T-helper 17 cell (primary cell): ENCODE measurements at places on chromosomes 16 and 17. TPM values are rescaled to one million over a fixed set of nuclear protein-coding genes. Genes with fewer than 3 reads are reported as not detected.

DNA sequence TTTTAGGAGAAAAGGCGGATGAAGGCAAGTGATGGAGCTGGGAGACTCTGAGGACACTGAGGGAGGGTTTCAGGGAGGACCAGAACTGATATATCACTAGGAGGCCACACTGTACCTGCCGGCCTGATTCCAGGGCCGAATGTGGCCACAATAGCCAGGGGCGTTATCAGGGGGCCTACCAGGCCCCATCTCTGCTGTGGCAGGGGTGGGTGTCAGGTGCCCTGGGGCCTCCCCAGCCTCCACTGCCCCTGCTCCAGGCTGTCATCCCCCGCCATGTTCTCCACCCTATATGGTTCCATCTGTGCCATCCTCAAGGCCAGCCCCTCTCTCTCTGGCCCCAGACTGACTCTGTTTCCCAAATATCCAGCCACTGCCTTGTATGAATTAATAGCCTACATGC, 246.5 kb downstream of the GSG1L start:
- no peak overlapping the region for H3K27ac ChIP-seq
- DNase-seq = no peak
- H3K36me3 ChIP-seq = no peaks in the 10 kb centered on the region
- peaks cover 8% of the 10 kb centered on the region for H3K4me1 ChIP-seq

The CDIPT gene
- 39.6 TPM for total RNA-seq

- H3K4me3 ChIP-seq = no peak overlapping the region
- no peak for DNase-seq
- peaks cover 3% of the 10 kb centered on the region for H3K4me1 ChIP-seq
- no peak overlapping the region for H3K27ac ChIP-seq
- H3K27me3 ChIP-seq = peaks cover 30% of the 10 kb centered on the region
Measured at GRCh38 chr17:77032929-77033328, 107.8 kb upstream of the SEC14L1 start.

DNA sequence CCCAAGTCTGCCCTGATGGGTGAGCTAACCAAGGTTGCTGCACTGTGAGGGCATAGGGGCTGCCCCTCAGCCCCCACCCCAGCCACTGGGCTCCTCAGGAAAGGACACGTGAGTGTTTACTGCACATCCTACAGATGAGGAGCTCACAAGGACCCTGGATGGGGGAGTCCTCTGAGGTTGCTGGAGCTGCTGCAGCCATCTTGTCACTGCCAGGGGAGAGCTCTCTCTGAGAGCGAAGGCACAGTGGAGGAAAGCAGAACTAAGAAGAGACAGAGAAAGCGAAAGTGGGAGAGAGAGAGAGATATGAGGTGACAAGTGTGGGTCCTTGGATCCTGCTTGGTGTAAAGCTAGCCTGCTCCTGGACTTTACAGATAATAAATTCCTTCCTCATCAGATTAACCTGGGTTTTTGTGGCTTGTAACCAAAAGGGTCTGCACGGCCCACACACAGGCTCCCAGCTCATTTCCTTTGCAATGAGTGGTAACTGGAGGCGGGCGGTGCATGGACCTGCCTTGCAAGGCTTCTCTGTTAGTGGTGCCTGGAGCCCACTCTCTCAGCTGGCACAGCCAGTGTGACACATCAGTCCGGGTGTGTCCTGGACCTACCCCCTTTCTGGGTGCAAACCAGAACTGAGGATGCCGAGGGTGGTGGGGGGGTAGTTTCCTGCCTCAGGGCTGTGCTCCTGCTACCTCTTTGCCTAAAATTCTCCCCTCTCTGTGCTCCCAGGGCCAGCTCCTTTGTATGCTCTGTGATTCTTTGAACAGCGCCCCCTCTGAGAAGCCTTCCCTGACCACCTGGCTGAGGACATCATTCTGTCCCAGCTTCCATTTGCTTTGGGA, 14.2 kb downstream of the SNX20 start:
- no peak for DNase-seq
- H3K4me3 ChIP-seq = peak overlapping the region; percentile 78
- peaks cover 3% of the 10 kb centered on the region for H3K36me3 ChIP-seq

DNA sequence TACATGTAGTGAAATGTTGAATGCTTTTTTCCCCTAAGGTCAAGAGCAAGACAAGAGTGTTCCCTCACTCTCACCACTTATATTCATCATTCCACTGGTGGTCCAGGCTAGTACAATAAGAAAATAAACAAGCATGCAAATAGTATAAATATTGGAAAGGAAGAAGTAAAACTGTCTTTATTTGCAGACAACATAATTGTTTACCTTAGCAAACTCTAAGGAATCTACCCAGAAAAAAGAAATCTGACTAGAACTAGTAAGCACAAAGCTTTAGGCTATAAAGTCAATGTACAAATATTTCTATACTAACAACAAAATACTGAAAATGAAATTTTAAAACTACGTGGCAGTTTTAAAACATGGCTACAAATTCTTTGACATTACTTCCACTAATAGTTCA, 101.7 kb downstream of the CYB561 start:
- peaks cover 13% of the 10 kb centered on the region for H3K36me3 ChIP-seq
- no peak overlapping the region for H3K4me3 ChIP-seq
- no peaks in the 10 kb centered on the region for H3K27me3 ChIP-seq
- H3K4me1 ChIP-seq = peaks cover 7% of the 10 kb centered on the region

The ZBTB4 gene
- 44.9 TPM for total RNA-seq

The KCNAB3 gene
- total RNA-seq = 5.9 TPM
